ENCODE measurements at places on chromosomes 1 and 21. TPM values are rescaled to one million over a fixed set of nuclear protein-coding genes. Genes with fewer than 3 reads are reported as not detected.

Gene BEND5
- polyA plus RNA-seq = 19.7 TPM

DNA sequence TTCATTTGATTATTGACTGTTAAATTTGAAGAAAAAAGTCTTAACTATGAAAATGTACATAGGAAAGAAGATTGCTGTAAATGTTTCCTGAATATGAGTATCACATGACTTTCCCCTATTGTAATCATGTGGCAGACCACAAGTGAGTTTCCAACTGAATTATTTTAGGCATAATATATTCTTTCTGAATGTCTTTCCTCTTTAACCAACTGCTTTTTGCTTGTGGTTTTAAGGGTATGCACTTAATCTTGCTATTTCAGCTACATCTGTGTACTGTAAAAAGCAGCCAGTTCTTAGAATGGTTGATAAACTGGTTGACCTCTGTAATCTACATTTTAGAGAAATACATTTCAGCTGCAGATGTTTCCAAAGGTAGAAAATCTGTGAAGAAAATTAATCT is 400.7 kb downstream of the NEGR1 start:
- no peak for DNase-seq
- no peak overlapping the region for H3K4me3 ChIP-seq
- H3K27ac ChIP-seq = no peak overlapping the region
- no peaks in the 10 kb centered on the region for H3K27me3 ChIP-seq
- no peaks in the 10 kb centered on the region for H3K36me3 ChIP-seq
- no peaks in the 10 kb centered on the region for H3K4me1 ChIP-seq

- H3K27ac ChIP-seq = no peak overlapping the region
- H3K4me1 ChIP-seq = peaks cover 18% of the 10 kb centered on the region
- DNase-seq = peak; percentile 40
- H3K36me3 ChIP-seq = peaks cover 10% of the 10 kb centered on the region
Observed at GRCh38 chr1:154353460-154353904, 28.2 kb downstream of the ATP8B2 start.

Gene LRRC42
- 4.7 TPM for polyA plus RNA-seq

Gene IFI44L
- 3.7 TPM for polyA plus RNA-seq

DNA sequence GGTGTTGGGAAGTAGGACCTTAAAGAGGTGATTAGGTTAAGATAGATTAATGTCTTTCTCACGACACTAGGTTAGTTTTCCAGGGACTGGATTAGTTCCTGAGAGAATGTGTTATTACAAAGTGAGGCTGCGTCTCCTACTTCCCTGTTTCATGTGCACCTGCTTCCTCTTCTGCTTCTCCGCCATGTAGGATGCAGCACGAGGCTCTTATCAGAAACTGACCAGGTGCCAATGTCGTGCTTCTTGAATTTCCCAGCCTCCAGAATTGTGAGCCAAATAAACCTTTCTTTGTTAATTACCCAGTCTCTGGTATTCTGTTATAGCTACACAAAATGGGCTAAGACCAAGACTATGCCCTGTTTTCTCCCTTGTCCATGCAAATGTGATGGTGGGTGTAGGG is 152.2 kb upstream of the LMO4 start:
- no peaks in the 10 kb centered on the region for H3K4me1 ChIP-seq
- peak; percentile 9 for DNase-seq

DNA sequence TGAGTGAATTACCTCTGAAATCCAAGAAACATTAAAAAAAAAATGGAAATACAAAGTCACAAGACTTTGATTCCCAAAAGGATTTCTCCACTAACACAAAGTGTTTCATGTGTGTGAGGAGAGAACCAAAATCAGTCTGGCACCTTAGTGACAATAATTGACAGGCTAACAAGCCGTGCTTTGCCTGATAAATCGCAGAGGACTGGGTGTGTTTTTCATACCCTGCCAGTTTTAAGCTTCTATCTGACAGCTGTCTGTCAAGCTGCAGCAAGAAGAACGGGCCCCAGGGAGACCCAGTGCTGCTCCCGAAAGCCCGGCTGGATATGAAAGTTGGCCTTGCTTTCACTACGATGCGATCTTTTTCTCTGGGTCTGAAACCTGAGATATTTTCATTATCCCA is 101.6 kb upstream of the KCNK2 start:
- H3K4me3 ChIP-seq = no peak overlapping the region
- no peaks in the 10 kb centered on the region for H3K27me3 ChIP-seq
- no peaks in the 10 kb centered on the region for H3K4me1 ChIP-seq
- no peaks in the 10 kb centered on the region for H3K36me3 ChIP-seq
